Renal pelvis (tissue), 12 donors: ENCODE measurements at places on chromosomes 5 and 9.

GRCh38 chr5:147483961-147484707, 25.7 kb downstream of the DPYSL3 start:
- DNase-seq, result peak; percentile 72

- peak; percentile 45 for DNase-seq
Observed at GRCh38 chr5:73204332-73204731, 31.3 kb downstream of the TMEM174 start.

- no peak for DNase-seq
Observed at GRCh38 chr5:133918316-133918715, 50.1 kb downstream of the C5orf15 start.

DNA sequence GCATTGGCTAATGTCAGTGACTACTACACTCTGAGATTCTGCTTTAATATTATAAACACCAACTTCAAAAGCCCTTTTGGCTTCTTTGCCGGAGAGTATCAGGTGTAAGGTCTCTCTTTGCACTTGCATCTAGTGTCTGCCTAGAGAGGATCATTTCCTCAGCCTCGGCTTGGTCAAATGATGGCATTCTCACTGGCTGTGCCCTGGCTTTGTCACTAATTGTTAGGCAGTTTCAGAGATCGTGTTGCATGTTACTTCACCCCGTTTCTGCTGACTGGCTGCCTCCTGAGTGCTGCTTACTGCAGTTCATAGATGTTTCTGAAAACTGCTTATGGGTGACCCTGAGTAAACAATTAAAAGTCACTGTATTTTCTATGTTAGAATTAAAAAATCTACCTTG, 48.8 kb downstream of the SLC1A3 start:
- peak; percentile 47 for DNase-seq

DNA sequence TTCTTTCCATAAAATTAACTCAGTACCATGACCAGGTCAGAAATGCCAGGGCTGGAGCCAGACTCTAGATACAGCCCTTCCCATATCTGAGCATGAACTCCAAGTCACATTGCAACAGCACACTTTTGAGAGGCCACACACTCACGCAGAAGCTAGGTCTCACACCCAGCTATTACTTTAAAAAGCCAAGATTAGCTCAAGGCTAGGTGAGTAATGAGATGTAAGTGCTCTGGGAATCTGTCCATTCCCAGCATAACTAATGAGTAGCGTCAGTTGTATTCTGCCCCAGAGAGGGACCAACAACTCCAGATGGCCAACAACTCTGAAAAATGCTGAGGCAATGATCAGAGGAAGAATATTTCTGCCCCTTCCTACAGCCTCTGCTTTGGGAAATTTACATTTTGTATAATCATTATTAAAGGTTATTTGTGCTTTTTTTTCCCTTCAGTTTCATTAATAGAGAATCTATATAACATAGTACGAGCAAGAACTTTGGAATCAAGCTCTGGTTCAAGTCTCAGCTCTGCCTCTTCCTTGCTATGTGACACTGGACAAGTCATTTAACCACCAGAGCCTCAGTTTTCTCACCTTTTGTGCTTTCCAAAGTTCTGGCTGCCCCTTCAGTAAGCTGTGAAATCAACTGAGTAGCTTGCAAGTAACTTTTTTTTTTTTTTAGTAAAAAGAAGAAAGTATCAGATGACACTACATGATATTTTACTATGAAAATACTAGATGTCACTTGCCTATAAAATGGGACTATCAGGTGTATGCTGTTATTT, 118.3 kb downstream of the NR6A1 start:
- no peak for DNase-seq

- DNase-seq, result no peak
Observed at GRCh38 chr9:117305454-117305853, 109.4 kb downstream of the ASTN2 start.

DNA sequence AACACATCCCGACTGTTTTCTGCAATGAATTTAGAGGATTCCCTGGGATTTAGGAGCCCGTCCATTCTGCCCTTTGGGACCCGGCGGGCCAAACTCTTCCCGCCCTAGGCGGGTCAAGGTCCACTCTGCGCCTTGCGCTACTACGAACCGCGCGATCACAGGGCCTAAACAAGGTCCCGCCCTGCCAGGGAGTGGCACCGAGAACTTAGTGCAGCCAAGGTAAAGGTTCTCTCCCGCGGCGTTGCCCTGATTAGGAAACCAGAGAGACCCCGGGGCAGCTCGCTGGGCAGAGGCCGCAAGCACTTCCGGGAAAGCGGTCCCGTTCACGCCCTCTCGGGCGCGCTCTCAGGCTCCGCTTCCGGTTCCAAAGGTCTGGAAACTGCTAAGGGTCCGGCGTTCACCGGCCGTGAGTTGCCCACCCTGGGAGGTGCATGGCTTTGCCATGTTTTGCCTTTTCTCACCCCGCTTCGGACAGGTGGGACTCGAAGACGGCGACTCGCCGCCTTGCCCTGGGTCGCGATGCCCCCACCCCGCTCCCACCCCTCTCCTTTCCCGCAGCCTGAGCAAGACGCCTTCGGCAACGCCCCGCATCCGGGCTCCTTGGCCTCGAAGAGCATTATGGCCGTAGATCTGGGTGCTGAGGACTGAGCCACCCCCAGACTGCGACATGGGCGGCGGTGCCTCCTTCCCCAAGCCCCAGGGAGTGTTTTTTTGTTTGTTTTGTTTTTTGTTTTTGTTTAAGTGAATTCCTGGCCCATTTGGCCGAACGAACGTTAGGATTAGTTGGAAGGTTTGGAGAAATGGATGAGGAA, 23.4 kb downstream of the HNRNPK start:
- peak; percentile 60 for DNase-seq

DNA sequence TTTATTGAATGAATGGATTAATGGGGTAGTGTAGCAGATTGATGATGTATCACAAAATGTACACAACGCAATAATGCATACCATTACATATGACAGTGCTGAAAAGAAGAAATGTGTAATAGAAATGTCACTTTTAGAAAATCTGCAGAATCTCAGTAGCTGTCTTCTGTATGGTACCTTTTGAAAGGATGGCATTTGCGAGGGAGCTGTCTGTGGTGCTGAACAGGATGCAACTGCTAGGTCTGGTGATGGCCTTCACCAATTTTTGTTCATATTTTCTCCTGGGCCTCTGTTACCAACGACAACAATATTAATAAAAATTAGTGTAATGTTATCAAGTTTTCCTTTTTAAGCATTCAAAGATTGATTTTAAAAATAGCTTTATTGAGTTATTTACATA, 36.2 kb upstream of the OTULIN start:
- DNase-seq, result peak; percentile 52

DNA sequence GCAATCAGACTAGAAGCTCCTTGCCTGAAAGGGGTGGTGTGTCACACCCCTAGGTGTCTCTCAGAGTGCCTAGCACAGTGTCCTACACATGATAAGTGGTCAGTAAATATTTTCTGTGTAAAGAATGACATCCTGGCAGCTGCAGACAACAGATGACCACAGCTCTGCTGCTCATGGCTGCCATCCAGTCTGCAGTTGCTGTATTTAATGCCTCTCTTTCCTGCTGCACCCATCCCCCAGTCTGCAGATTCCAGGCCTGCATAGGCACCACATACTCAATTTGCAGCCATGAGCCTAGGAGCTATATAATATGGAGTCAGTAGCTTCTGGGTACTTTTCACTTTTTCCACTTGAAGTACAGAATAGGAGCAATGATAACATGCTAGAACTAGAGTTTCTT, 94.9 kb upstream of the NR4A3 start:
- DNase-seq, result no peak

- no peak for DNase-seq
Observed at GRCh38 chr9:116837018-116837989, 150.2 kb downstream of the TRIM32 start.

GRCh38 chr5:142317173-142317572, 7.6 kb downstream of the SPRY4 start:
- DNase-seq, result no peak

- DNase-seq, result no peak
Observed at GRCh38 chr9:14563902-14564624, 129.2 kb downstream of the ZDHHC21 start.

GRCh38 chr5:148734518-148734917, 80.2 kb upstream of the HTR4 start:
- DNase-seq, result no peak

GRCh38 chr9:121452085-121452484, 47.6 kb downstream of the GGTA1 start:
- DNase-seq, result no peak

GRCh38 chr5:62314213-62314830, 8.3 kb downstream of the KIF2A start:
- DNase-seq, result no peak

GRCh38 chr5:165559645-165560044, 2054.2 kb downstream of the MAT2B start:
- no peak for DNase-seq

DNA sequence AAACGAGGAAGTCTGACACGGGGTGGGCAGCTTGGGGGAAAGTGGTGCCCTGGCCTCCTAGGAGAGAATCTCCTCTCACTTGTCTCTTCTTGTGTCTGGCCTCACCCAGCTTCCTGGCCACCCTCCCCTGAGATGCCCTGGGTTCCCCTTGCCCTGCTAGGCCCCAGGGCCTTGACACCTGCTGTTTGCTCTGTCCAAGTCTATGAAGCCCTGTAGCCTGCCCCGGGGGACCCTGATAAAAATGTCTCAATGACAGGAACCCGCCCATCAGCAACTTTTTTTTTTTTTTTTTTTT, 35.0 kb upstream of the SUSD3 start:
- DNase-seq, result no peak

DNA sequence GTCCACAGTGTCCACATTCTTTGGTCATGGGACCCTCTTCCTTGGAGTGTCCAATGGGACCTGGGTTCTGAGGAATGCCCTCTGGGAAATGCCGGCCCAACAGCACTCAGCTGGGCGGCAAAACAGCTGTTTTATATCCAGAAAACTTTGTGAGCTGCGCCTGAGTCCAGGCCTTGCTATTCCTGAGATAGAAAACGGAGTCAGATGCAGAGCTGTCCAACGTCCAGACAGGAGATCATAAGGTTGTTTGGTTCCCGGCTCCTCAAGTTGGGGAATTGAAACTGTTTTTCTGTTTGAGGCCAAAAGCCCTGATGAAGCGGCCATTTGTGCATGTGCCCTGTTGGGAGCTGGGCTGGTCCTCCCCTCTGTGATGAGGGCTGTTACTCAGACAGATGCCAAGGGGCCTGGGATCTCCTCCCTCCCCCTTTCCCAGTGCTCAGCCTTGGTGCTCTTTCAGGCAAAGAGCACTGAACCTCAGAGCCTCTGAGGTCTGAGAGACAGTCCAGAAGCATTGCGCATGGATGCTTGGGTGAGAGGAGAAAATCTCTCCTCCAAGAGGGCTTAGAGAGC, 66.6 kb upstream of the GARNL3 start:
- DNase-seq, result no peak

DNA sequence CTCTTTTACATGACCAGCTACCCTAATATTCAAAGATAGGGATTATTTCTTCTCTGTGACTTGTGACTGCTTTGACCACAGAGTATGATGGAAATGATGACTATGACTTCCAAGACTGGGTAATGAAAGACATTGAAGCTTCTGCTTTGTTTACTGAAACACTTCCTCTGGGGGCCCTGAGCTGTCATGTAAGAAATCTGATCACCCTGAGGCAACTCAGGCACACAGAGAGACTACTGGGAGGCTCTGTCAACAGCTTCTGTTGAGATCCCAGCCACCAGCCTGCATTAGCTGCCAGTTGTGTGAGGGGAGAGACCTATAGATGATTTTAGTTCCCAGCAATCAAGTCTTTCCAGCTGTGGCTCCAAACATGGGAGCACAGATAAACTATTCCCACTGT, 76.5 kb downstream of the KCTD16 start:
- peak; percentile 16 for DNase-seq

DNA sequence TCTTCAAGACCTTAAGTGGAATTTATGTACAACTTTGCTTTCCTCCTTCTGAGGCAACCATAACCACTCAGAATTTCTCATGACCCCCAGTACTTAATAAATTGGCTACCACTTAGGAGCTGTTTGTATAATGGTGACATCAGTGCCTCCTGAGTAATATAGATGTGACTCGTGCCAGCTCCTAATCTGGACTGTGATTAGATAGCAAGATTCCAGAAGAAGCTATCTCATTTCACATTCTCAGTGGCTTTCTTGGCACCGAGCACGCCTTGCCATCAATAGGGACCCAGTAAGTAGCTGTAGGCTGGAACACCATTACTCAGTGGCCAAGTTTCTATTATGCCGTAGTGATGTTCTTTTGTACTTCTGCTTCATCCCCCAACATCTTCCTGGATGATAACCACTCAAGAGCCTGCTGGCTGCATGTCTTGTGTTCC, 228.8 kb downstream of the CD180 start:
- no peak for DNase-seq

GRCh38 chr9:133701321-133701980, 36.7 kb downstream of the SARDH start:
- no peak for DNase-seq

GRCh38 chr9:98639133-98639532, 69.6 kb downstream of the GABBR2 start:
- no peak for DNase-seq

- no peak for DNase-seq
Observed at GRCh38 chr5:15899481-15899880, 280.1 kb downstream of the MARCHF11 start.

DNA sequence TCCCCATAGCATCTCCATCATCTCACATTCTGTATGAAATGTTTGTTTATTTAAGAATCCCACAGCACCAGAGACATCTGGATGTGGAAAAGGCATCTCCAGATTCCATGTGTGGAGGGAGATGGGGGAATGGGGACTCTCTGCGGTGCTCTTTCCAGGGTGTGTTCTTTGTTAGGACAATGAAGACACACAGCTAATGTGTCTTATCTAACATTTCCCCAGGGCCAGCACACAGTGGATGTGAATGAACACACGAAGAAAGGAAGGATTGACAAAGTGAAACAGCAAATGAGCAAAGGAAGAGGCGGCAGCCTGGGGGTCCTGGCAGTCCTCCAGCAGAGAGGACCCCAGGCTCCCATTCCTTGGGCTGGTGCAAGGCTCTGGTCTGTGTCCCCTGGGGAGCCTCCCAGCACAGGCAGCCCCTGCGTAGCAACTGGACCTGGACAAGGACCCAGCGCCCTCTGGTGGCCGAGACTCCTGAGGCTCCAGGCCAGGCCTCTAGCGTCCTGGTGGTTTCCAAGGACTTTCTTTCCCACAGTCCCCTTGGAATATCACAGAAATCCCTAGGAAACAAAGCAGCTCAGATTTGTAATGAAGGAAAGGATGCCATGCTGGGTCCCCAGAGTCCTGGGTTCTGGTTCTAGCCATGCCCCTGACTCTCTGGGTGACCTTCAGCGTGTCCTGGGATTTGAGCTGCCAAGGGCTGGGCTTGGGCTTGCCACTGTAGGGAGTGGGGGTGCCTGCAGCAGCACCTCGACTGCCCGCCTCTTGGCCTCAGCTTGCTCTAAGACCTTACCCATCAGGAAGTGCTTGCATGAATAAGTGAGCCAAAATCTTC, 3.5 kb upstream of the PDLIM7 start:
- DNase-seq, result peak; percentile 83

DNA sequence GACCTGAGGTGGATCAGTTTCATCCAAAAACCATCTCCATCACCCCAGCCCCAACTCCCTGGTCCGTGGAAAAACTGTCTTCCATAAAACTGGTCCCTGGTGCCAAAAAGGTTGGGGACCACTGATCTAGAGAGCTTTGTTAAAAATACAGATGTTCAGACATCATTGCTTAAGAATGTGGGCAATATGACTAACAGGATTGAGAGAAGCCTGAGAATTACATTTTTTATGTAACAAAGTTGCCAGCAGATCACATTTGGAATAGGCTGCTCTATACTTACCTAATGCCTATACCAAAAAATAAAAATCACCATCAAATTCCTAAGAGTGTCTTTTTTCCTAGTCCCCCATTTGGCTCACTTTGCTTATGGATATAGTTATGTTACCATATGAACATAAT, 143.3 kb downstream of the RAPGEF6 start:
- no peak for DNase-seq

GRCh38 chr5:45094876-45095440, 286.2 kb downstream of the MRPS30 start:
- no peak for DNase-seq

- DNase-seq, result no peak
Observed at GRCh38 chr9:120729791-120730241, 15.5 kb upstream of the MEGF9 start.
